Activated CD4-positive, alpha-beta T cell treated with anti-CD3 and anti-CD28 coated beads for 36 hours (primary cell): ENCODE measurements at places on chromosomes 5 and 9. TPM values are rescaled to one million over a fixed set of nuclear protein-coding genes. Genes with fewer than 3 reads are reported as not detected.

The TPM2 gene
- 5.5 TPM for total RNA-seq

The FOXD4L3 gene
- not detected for total RNA-seq

The ZFP37 gene
- total RNA-seq: 1.5 TPM

The CDC20B gene
- total RNA-seq: not detected

The IGFBPL1 gene
- total RNA-seq: not detected

The FAM53C gene
- total RNA-seq: 22.8 TPM

The SLC1A3 gene
- 0.16 TPM for total RNA-seq

The TMEM171 gene
- not detected for total RNA-seq

The IFNA13 gene
- not detected for total RNA-seq

The STPG3 gene
- not detected for total RNA-seq

The CNTFR gene
- not detected for total RNA-seq

The DBH gene
- total RNA-seq: not detected

The SLC6A19 gene
- not detected for total RNA-seq

The OR1Q1 gene
- not detected for total RNA-seq

The GRIN1 gene
- total RNA-seq: 0.14 TPM

The ACTBL2 gene
- total RNA-seq: not detected

The ZNF658 gene
- 2.1 TPM for total RNA-seq

The SPATA6L gene
- total RNA-seq: 0.30 TPM

The TMEM252 gene
- total RNA-seq: not detected

The C8G gene
- total RNA-seq: not detected

The NACC2 gene
- 4.2 TPM for total RNA-seq

The GRIN3A gene
- not detected for total RNA-seq

The HSPA9 gene
- 431 TPM for total RNA-seq

The LHX6 gene
- total RNA-seq: 0.11 TPM

The PCDHGA6 gene
- 0.14 TPM for total RNA-seq

The PCDHB9 gene
- not detected for total RNA-seq

The ADRA1B gene
- total RNA-seq: not detected

The LCNL1 gene
- not detected for total RNA-seq

The PCDHA9 gene
- total RNA-seq: not detected

The ACSL6 gene
- 3.1 TPM for total RNA-seq

The CYFIP2 gene
- total RNA-seq: 277 TPM

The AJM1 gene
- total RNA-seq: 4.3 TPM

The TRIM7 gene
- total RNA-seq: 1.4 TPM

The PCDHB6 gene
- total RNA-seq: not detected

The ELP1 gene
- 31.1 TPM for total RNA-seq

The AIF1L gene
- 1.0 TPM for total RNA-seq

The SLC25A2 gene
- 0.30 TPM for total RNA-seq
